Inflammatory macrophage (primary cell): ENCODE measurements at places on chromosomes 2 and 18.
A peak's percentile ranks its signal among the peaks of the same experiment; 100 is the strongest.

DNA sequence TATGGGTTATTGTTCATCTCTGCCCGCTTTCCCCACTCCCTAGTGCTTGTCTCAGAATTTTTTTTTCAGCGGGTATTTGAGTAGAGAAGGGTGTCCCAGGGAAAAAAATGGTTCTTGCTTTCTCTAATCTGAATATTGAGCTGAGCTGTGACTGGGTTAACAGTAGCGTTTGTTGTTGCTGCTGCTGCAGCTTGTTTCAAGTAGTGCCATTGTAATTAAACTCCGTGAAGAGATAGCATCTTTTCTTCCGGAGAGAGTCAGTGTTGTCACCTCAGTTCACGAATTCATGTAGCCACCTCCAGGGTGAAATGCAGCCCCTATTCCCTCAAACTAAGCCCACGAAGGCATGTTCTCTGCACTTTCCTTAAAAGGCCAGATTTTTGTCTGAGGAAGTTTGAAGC is 1.5 kb upstream of the AAK1 start:
- no peak for DNase-seq

GRCh38 chr18:65487569-65487968 is 263.2 kb upstream of the CDH7 start:
- DNase-seq = no peak

DNA sequence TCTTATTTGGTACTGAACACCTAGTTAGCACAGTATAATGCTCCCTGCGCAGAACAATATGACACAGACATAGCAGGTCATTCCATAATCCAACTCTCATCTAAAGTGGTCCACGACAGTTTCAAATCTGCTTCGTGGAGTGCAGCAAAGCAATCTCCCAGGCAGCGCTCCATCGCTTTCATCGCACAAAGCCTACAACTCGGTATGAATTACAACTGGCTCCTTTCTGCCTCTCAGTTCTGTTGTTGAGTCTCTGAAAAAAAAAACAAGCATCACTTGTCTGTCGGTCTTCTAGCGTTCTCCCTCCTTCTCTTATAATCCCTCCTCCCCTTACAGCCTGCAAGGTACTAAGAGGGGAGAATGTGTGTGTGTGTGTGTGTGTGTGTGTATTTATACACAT is 123.5 kb downstream of the FIGN start:
- DNase-seq = no peak

DNA sequence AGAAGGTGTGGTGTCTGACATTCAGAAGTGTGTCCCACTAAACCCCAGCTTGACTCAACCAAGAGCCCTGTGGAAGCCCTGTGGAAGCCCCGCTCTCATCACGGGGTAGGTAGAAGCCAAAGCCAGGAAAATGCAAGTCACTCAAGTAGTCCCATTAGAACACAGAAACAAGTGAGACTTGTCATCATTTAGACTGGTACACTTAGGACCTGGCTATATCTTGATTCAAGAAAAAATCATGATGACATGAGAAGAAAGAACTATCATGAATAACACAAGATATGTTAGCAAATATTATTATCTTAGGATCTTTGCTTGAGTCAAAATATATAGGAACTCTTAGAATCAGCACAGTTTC is 28.2 kb upstream of the SULT1C4 start:
- no peak for DNase-seq

DNA sequence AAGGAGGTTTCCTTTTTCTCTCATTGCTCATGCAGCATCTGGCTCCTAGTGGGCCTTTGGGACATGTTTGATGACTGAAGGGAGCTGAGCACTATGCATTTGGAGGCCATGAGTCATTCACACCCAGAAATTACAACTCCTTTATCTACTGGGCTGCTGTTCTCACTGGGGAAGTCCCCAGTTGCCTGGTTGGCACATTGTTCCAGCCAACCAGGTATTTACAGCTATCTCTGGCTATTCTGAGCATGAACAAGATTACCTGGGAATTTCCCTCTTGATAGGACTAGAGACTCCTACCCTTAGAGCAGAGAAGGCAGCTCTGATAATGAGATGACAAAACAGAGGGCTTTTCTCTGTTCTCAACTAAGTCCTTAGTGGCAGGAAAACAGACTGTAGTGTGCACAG is 206.5 kb downstream of the SETBP1 start:
- DNase-seq = peak; percentile 8

GRCh38 chr18:711310-711656 is 1.1 kb downstream of the ENOSF1 start:
- peak; percentile 40 for DNase-seq

- DNase-seq = no peak
Observed at GRCh38 chr2:64913357-64913869, 75.8 kb upstream of the SLC1A4 start.

DNA sequence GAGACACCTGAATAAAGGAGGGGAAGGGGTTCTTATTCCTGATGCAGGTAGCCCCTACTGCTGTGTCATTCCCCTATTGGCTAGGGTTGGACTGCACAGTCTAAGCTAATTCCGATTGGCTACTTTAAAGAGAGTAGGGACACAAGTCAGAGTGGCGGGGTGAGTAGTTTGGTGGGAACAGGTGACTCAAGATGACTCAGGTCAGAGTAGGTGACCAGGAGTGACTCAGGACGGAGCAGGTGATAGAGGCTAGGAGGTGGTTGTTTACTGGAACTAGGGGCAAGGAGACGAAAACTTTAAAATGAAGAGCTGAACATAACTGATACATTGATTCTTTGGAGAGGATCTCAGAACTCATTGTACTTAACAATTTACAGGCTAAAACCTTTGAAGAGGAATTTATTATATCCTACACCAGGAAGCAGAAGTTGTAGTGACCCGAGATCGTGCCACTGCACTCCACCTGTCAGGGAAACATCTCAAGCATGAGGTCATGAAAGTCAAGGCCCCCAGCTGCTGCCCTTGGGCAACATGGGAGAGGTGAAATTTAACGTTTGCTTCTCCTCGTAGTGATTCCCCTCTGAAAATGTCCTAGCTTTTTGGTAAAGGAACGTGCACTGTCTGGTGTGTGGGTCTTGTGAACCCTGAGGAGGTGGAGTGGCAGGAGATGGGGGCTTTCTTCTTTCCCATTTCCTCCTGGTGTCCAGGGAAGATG is 4.5 kb upstream of the CYP27A1 start:
- no peak for DNase-seq
